ENCODE measurements at places on chromosomes 1 and 21.

GRCh38 chr1:89735479-89735878, 85.4 kb upstream of the LRRC8D start:
- DNase-seq: no peak

DNA sequence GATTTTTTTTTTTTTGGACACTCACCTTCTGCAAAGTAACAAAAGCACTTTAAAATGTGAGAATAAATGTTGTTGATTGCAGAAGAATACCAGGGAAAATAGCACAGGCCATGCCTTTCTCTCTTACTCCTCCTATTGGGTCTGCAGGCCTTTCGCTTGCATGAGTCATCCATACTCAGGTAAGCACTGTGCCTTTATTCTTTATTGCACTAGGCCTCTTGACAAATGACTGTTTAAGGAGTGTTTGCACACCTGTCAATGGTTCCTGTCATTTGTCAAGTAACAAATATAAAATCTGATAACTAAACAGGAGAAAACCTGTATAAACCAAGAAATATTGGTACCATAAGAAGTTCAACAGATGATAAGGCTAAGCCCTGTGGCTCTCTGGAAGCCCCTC, 106.5 kb downstream of the RGS7 start:
- no peak for DNase-seq

GRCh38 chr1:209809611-209810010, 3.7 kb upstream of the IRF6 start:
- no peak for DNase-seq

DNA sequence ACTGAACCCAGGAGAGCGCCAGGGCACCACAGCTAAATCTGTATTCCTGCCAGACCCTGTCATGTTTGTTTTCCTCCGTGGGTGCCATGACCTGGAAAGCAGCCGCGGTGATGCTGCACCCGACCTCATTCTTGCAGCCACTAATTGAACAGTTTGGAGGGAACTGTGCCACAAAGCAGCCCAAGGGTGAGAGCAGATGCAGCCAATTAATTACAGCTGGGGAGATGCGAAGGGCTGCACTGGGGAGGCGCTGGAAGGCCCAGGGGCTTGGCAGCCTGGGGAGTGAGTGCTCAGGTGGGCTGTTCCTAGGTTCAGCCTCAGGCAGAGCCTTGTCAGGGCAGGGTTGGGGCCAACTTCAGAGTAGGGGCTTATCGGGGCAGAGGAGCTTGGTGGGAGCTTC, 158.4 kb upstream of the CD34 start:
- no peak for DNase-seq

DNA sequence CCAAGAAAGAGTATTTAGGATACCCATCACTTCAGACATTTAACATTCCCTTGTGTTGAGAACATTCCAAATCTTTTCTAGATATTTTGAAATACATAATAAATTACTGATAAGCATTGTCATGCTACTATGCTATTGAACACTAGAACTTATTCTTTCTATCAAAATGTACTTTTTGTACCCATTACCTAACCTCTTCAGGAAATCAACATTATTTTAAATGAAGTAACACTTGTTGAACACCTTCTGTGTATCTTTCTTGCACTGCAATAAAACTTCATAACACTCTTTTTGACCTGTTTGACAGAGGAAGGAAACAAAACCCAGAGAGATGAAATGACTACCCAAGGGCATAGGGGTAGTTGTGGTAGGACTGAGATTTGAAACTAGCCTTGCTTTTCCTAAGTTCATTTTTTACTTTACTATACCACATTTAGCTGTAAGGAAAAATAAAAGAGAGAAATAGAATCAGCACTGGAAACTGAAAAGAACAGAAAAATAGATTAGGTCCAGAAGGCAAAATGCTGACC, 99.4 kb downstream of the UCHL5 start:
- DNase-seq: no peak

DNA sequence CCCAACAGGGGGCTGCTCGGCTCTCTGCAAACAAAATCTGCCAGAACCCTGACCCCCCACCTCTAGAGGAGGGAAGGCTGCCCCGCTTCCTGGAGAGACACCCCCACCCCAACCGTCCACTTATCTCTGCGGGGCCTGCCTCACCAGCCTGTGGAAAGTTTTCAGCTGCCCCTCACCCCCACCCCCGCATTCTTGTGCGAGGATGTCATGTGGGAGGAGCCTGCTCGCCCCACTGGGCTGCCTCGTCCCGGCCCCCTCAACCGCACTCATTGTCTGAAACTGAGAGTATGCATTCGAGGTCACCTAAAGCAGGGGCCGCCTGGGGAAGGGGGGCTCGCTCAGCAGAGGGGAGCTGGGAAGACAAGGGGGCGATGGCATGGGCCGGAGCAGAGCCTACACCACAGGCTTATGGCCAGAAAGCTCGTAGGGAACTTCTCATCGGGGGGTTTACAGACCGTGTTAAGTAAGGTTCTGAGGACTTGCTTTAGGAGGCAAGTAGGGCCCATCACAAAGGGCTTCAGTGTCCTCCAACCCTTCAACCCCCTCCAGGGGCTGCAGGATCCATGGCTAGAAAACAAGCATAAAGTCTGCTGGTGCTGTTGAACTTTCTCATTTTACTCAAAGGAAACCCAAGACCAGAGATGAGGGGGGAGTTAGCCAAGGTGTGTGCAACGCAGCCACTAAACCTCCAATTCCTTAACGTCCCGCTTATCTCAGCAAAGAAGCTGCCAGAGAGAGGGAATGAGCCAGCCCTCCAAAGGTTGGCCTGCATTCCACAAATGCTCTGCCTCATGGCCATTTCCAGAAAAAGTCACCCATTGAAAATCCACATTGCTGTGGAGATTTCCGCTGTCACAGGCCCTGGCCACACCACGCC, 9.4 kb downstream of the EPHA2 start:
- peak; percentile 84 for DNase-seq

GRCh38 chr1:217076902-217077301, 353.7 kb upstream of the ESRRG start:
- DNase-seq: no peak

DNA sequence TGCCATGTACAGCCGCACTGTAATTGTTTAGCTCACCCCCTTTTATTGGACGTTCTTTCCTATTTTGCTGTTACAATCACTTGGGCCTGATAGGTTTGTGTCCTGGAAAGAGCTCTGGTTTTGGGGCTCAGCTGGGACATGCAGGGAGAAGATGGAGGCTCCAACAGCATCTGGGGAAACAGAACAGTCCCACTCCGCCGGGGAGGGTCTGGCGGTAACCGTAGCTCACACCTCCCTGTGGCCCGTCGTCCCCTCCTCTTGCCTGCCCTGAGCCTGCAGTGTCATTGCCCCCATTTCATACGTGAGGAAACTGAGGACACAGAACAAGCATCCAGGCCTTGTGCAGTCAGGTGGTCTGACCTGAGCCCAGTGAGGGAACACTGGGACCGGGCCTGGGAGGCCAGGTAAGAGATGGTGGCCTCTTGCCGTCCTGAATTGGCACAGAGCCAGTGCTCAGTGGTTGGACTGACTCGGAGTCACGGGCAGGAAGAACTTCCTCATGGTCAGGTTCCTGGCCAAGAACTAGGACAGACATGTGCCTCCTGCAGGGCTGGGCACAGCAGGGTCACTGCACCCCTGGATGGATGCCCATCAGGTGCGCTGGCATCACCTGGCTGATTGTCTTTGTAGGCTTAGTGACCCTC, 41.8 kb downstream of the S100B start:
- DNase-seq: no peak

DNA sequence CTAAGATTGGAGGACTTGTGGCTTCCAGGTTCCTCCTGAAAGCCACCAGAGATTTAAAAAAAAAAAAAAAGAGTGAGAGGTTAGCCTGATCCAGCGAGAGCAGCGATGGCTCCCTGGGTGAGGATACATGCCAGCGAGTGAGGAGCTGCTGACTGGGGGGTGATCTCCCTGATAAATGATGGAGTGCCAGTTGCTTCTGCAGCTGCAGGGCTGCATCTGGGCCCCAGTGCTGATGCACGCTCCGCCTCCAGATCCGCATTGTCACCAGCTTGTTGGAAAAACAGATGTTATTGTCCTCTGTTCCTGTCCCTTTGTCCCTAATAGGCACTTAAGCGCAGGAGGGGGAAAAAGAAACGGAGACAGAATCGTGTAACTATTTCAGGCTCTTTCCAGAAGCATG, 28.6 kb downstream of the UBIAD1 start:
- no peak for DNase-seq

DNA sequence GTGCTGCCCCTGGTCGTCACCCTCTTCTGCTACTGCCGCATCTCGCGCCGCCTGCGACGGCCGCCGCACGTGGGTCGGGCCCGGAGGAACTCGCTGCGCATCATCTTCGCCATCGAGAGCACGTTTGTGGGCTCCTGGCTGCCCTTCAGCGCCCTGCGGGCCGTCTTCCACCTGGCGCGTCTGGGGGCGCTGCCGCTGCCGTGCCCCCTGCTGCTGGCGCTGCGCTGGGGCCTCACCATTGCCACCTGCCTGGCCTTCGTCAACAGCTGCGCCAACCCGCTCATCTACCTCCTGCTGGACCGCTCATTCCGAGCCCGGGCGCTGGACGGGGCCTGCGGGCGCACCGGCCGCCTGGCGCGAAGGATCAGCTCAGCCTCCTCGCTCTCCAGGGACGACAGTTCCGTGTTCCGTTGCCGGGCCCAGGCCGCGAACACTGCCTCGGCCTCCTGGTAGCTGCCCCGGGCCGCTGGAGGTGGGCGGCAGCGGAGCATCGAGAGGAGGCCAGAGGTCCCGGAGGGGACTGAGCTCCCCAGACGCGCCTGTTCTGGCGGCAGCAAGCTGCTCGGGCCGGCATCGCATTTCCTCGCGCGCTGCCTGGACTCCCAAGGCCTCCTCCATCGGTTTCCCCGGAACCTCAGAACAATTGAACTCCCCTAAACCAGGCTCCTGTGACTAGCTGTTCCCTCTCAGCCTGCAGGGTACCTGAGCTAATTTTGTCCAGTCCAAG, 1.1 kb downstream of the GPR25 start:
- DNase-seq: no peak

DNA sequence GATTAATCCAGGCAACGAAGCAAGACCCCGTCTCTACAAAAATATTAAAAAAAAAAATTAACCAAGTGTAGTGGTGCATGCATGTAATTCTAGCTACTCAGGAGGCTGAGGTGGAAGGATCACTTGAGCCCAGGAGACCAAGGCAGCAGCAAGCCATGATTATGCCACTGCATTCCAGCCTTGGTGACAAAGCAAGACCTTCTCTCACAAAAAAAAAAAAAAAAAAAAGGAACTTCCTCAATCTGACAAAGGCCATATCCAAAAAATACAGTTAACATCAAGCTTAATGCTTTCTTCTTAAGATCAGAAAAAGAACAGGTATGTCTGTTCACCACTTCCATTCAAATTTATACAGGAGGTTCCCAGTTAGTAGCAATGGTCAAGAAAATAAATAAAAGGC, 54.4 kb downstream of the EVI5 start:
- DNase-seq: no peak

DNA sequence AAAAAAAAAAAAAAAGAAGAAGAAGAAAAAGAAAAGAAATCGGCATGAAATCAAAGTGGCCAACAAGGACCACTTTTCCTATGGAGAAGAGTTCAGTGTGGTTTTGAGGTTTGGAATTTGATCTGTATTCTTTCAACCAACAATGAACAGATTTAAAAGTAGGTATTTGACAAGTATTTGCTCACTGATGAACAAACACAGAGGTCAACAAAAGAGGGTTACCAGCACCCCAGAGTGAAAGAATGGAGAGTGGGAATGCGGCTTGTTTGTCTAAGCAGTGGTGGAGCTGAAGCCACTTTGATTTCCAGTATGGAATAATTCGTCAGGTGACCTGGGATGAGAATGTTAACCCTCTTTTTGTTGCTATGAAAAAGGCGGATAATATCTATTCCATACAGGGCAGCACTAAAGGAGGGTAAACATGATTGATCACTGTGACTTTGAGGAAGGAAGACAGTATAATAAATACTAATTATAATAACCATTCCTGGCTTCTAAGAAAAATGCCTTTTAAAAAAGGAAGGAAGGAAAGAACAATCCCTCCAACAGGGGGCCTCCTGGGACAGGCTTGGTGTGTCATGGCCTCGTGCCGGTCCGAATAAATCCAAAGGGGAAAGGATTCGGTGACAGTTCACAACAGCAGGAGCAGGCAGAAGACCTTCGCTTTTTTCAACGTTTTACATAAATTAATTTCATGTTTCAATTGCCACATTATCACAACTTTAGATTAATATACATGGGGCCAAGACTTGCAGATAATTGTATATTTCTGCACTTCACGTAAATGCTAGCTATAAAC, 37.2 kb upstream of the SIM2 start:
- no peak for DNase-seq

- no peak for DNase-seq
Observed at GRCh38 chr1:2452201-2452931, 23.7 kb upstream of the PLCH2 start.

GRCh38 chr21:16676391-16676790, 836.5 kb upstream of the CXADR start:
- DNase-seq: no peak

- DNase-seq: no peak
Observed at GRCh38 chr1:74693473-74693872, 19.9 kb upstream of the ERICH3 start.

DNA sequence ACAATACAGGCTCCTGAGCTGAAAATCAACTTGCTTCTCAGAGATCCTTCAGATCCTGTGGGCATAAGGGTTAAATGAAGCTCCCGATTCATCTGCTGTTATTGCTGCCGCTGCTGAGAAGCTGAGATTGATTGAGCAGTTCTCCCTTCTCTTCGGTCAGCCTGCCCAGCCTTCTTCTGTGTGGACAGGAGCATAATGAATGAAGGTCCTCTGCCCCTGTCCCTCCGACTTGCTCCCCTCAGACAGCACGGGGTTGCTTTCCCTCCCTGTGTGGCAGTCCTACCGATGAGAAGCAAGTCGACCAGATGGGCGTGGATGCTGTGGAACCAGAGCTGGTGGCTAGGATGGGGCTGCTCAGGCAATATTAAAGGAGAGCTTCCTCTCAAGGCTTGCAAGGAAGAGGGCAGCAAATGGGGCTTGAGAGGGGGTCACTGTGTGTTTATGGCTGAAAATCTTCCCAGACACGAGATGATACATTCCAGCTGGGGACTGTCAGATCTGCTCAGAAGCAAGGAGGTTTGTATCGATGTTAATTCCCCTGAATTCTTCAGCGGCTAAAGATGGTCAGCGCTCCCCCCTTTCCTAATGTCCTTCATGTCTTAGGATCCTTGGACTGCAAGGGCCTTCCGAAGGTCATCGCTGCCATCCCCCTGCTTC, 63.9 kb upstream of the GOLT1A start:
- no peak for DNase-seq

- no peak for DNase-seq
Observed at GRCh38 chr1:30798389-30799232, 41.0 kb upstream of the LAPTM5 start.

- no peak for DNase-seq
Observed at GRCh38 chr1:71950579-71950978, 331.8 kb downstream of the NEGR1 start.

Data from ovary (tissue), 10 donors.